ENCODE measurements at places on chromosomes 3 and 15.

DNA sequence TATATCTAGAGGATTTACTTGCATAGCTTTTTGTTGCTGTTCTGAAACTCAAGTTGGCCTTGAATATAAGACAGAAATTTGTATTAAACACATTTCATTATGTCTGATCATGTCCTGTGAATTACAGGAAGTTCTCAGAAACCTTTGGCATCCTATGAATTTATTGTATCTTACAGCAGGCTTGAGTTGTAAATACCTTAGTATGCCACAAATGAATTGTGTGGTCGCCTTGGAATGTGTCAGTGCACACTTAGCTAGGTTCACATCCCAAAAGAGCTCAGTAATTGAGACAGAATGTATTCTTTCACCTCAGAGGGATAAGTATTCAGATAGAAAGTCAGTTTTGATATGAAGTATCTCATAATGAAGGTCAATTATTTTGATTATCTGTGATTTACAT, 83.4 kb downstream of the NEK11 start:
- peak; percentile 42 for DNase-seq

DNA sequence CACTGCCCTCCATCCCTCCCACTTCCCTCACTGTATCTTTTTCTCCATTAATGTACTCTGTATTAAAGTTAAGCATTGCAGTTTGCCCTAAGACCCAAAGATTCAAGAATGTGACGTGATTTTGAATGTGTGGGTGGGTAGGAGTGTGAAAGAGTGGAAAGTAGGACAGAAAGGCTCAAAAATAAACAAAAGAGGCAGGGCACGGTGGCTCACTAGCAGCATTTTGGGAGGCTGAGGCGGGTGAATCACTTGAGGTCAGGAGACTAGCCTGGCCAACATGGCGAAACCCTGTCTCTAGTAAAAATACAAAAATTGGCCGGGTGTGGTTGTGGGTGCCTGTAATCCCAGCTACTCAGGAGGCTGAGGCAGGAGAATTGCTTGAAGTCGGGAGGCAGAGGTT, 18.4 kb downstream of the TFRC start:
- peak; percentile 31 for DNase-seq

- DNase-seq, result no peak
Measured at GRCh38 chr3:117005274-117005673, 295.7 kb downstream of the TUSC7 start.

GRCh38 chr15:52337198-52337853, 41.7 kb upstream of the MYO5C start:
- DNase-seq, result peak; percentile 44

GRCh38 chr3:40304352-40304751, 5.2 kb upstream of the EIF1B start:
- DNase-seq, result no peak

GRCh38 chr3:141963301-141963700, 86.9 kb downstream of the ATP1B3 start:
- DNase-seq, result no peak

GRCh38 chr3:19213603-19214220, 65.4 kb downstream of the KCNH8 start:
- DNase-seq, result no peak

DNA sequence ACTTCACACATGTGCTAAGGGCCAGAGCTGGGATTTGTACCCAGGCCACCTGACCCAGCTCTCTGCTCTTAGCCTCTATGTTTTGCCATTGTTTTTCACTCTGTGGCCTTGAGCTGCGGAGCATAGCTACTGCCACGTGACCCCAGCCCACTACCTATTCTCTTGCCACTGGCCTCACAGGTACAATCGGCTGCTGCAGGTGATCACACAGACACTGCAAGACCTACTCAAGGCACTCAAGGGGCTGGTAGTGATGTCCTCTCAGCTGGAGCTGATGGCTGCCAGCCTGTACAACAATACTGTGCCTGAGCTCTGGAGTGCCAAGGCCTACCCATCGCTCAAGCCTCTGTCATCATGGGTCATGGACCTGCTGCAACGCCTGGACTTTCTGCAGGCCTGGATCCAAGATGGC, 46.2 kb downstream of the SEMA3G start:
- no peak for DNase-seq

- DNase-seq, result peak; percentile 71
Measured at GRCh38 chr15:99105514-99106341, 848 bp downstream of the SYNM start.

- no peak for DNase-seq
Measured at GRCh38 chr3:15420871-15421270, 6.5 kb downstream of the METTL6 start.

DNA sequence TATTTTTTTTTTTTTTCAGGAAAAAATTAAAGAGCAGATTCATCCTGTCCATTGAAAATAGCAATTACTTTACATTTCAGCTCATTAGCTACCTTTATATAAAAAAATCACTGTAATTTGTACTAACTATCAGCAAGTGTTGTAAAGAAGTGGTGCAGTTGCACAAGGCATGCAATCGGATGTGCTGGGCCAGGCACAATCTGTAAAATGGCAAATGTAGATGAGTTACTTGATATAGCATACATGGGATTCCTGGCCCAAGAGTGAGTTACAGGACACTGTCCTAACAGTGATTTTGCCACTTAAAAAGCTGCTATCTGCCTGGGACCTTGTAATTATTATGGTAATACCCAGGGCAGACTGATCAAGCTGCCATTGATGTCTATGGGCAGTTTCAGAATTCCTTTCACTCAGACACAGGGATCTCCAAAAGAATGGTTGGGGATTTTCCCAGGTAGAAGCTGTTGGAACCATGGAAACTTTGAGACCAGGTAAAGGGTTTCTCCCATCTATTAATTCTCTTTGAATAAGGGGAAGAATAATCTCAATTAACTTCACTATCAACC, 182.2 kb upstream of the ICE2 start:
- no peak for DNase-seq

- no peak for DNase-seq
Measured at GRCh38 chr15:39426552-39427532, 154.0 kb upstream of the THBS1 start.

- DNase-seq, result no peak
Measured at GRCh38 chr3:141939759-141940158, 63.3 kb downstream of the ATP1B3 start.

DNA sequence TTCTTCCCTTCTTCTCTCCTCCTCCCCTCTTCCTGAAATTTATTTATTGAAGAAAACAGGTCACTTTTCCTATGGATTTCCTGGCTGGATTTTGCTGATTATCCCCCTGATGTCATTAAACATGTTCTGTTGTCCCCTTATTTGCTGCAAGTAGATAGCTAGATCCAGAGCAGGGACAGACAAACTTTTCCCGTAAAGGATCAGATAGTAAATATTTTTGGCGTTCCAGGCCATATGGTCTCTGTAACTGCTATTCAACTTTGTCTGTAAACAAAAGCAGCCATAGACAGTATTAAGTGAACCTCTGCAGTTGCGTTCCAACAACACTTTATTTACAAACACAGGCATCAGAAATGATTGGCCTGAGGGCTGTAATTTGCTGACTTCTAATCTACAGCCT, 241.3 kb downstream of the NEK10 start:
- no peak for DNase-seq

DNA sequence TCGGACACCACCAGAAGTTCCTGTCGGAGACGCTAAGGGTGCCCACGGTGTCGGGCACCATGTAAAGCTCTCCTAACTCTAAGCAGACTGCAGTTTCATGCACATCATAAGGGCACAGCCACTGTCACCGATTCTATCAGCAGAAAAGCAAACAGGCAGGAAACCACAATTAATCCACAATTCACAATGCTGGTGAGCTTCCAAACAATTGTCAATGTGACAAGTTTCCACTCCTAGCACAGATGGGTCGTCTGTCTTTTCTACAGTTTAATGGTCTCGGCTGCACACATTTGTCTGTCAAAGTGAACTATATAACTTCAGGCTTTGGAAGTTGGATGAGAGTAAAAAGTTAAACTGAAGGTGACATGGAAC, 8.8 kb upstream of the OCA2 start:
- DNase-seq, result no peak

DNA sequence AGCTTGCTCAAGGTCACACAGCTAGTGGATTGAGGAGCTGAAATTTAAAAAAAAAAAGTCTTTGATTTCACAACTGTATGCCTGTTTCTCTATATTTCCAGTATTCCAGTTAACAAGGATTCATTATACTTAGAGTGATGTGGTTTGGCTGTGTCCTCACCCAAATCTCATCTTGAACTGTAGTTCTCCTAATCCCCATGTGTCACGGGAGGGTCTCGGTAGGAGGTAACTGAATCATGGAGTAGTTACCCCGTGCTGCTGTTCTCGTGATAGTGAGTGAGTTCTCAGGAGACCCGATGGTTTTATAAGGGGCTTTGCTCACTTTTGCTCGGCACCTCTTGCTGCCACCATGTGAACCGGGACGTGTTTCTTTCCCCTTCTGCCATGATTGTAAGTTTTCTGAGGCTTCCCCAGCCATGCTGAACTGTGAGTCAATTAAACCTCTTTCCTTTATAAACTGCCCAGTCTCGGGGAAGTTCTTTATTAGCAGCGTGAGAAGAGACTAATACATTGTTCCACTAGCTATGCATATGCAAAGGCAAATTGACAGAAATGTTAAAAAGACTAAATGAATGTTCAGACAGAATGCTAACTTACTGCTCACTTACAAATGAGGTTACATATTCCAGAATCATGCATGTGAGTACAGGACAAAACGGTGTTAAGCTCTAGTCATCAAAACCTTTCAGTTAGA, 1101.9 kb downstream of the ROBO1 start:
- peak; percentile 27 for DNase-seq

All from adipocyte (in vitro differentiated cells).